ENCODE measurements at places on chromosomes 4 and X. TPM values are rescaled to one million over a fixed set of nuclear protein-coding genes. Genes with fewer than 3 reads are reported as not detected.

The LEF1 gene
- total RNA-seq: 0.13 TPM

The SH3TC1 gene
- 18.4 TPM for total RNA-seq

The TEX13B gene
- total RNA-seq: not detected

The CENPI gene
- total RNA-seq: 14.1 TPM

The SUPT20HL1 gene
- total RNA-seq: under 0.01 TPM

The SULT1E1 gene
- total RNA-seq: 12.0 TPM

The PDZD4 gene
- total RNA-seq: 0.53 TPM

The POLN gene
- 2.2 TPM for total RNA-seq

The UGT2B11 gene
- total RNA-seq: not detected

The FDCSP gene
- total RNA-seq: not detected

The SPANXB1 gene
- total RNA-seq: not detected

The CFAP47 gene
- not detected for total RNA-seq

The BEX5 gene
- total RNA-seq: not detected

The GALNTL6 gene
- total RNA-seq: not detected

The SPANXC gene
- not detected for total RNA-seq

The IL1RAPL1 gene
- total RNA-seq: 1.8 TPM

The CPLX1 gene
- not detected for total RNA-seq

The BLTP1 gene
- total RNA-seq: 81.8 TPM

The MED28 gene
- total RNA-seq: 9.9 TPM

The AWAT2 gene
- 0.13 TPM for total RNA-seq

Measured in aortic smooth muscle cell (primary cell).